Fibroblast of lung (primary cell): ENCODE measurements at places on chromosomes 4 and X. TPM values are rescaled to one million over a fixed set of nuclear protein-coding genes. Genes with fewer than 3 reads are reported as not detected.

GRCh38 chr4:95548738-95549245 lies at the start of gene UNC5C:
Gene UNC5C, minus strand, starts transcription at chr4:95548973.
- DNase-seq: peak; percentile 84
- no peaks in the 10 kb centered on the region for H3K36me3 ChIP-seq
- H3K4me1 ChIP-seq: peaks cover 2% of the 10 kb centered on the region

DNA sequence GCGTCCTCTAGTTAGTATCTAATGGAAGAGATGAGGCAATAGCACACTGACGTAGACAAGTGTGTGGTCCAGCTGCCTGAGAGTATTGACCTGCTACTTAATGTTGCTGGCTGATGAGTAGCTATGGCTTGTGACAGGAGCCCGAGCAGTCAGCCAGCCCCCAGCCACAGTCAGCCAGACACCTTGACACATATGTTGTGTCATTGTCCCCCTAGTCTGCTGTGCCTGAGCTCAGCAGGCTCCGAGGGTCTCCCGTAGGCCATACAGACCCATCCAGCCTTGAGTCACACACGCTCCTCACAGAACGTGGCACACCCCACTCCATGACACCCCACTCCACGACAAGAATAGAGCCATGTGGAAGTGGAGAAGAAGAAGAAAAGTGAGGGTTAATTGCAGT lies 362.1 kb downstream of the UNC5C start:
- H3K27ac ChIP-seq: no peak overlapping the region
- H3K36me3 ChIP-seq: no peaks in the 10 kb centered on the region
- H3K27me3 ChIP-seq: no peaks in the 10 kb centered on the region

- H3K4me3 ChIP-seq: no peak overlapping the region
- no peaks in the 10 kb centered on the region for H3K4me1 ChIP-seq
- no peaks in the 10 kb centered on the region for H3K27me3 ChIP-seq
- H3K36me3 ChIP-seq: no peaks in the 10 kb centered on the region
Observed at GRCh38 chr4:64727960-64728359, 318.7 kb upstream of the TECRL start.

GRCh38 chrX:130902446-130902782 lies 595 bp downstream of the ENOX2 start:
- H3K36me3 ChIP-seq: no peaks in the 10 kb centered on the region
- no peaks in the 10 kb centered on the region for H3K4me1 ChIP-seq
- DNase-seq: no peak
- H3K4me3 ChIP-seq: peak overlapping the region; percentile 59
- H3K27ac ChIP-seq: peak overlapping the region; percentile 34

DNA sequence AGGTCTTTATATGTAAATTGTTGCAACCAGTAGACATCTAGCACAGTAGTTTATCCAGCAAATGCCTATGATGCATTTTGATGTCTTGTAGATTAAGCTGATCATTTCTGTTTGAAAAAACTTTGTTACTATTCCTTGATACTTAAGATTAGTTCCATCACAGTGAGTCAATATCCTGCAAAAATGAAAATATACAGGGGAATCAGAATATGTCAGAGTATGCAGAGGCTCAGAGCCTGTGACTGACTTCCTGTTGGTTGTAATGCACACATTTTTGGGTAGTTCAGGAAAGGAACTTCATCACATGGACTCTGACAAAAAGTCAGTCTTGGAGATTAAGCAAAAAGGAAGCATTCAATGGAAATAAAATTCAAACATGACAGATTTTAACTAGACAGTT lies 815.5 kb downstream of the FAT4 start:
- no peak for DNase-seq
- H3K27me3 ChIP-seq: no peaks in the 10 kb centered on the region
- H3K36me3 ChIP-seq: no peaks in the 10 kb centered on the region
- no peaks in the 10 kb centered on the region for H3K4me1 ChIP-seq

- H3K36me3 ChIP-seq: no peaks in the 10 kb centered on the region
- H3K27ac ChIP-seq: no peak overlapping the region
- no peaks in the 10 kb centered on the region for H3K27me3 ChIP-seq
Observed at GRCh38 chrX:10512258-10512657, 108.1 kb downstream of the MID1 start.

DNA sequence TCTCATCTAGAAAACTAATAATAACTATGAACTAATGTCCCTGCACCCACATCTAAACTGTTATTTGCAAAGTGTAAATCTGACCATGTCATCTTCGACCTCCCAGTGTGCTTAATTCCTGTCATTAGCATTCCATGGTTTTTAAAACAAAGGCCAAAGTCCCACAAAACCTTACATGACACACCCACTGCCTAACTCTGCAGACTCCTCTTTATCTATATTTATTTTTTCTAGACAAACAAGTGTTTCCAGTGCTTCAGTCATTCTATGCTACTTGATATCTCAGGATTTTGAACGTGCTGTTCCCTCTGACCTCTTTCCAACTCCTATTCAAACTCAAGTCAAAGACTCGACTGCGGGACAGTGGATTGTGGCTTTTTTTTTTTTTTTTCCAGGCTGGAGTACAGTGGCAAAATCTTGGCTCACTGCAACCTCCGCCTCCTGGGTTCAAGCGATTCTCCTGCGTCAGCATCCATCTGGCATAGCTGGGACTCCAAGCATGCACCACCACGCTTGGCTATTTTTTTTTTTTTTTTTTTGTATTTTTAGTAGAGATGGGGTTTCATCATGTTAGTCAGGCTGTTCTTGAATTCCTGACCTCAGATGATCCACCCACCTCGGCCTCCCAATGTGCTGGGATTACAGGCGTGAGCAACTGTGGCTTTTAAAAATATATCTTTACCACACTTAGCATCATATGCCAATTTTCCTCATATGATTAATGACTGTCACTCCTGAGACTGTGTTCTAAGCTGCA lies 1511.0 kb downstream of the ARAP2 start:
- H3K36me3 ChIP-seq: no peaks in the 10 kb centered on the region
- no peak overlapping the region for H3K27ac ChIP-seq
- DNase-seq: no peak
- no peak overlapping the region for H3K4me3 ChIP-seq

DNA sequence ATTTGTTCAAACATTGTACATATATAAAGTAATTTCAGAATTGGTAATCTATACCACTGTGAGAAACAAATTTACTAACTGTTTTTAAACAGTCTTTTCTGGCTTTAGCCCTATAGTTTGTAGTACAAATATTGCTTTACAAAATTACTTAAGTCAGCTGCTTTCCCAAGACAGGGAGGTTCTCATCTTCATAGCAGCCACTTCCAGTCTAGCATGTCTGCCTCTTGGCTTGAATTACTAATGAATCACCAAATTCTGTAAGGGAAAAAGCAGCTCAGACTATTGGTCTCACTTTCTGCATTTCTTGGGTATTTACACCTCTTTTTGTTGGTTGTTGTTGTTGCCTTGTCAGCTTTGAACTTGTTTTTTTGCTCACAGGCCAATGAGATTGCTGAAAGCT lies 187.2 kb downstream of the NPFFR2 start:
- H3K27ac ChIP-seq: no peak overlapping the region
- no peaks in the 10 kb centered on the region for H3K27me3 ChIP-seq
- no peak overlapping the region for H3K4me3 ChIP-seq
- no peaks in the 10 kb centered on the region for H3K36me3 ChIP-seq

DNA sequence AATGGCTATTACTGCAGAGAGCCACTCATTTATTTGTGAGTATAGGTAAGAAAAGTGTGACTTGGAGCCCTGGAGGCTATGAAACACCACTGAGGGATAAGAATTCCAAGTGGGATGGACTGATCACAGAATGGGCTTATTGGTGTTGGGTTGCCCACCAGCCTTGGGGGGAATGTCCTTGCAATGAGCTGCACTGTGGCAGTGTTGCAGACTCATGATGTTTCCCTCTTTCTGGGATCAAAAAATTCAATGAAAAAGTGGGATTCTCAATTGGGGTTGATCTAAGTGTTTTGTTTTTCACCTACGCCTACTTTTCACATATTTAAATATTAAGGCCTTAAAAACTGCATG lies 1024.5 kb upstream of the PCDH10 start:
- no peaks in the 10 kb centered on the region for H3K27me3 ChIP-seq
- H3K4me1 ChIP-seq: no peaks in the 10 kb centered on the region
- no peak overlapping the region for H3K4me3 ChIP-seq
- DNase-seq: no peak

GRCh38 chrX:727738-728621 lies 97.4 kb downstream of the SHOX start:
- H3K27ac ChIP-seq: no peak overlapping the region
- no peak for DNase-seq
- H3K4me3 ChIP-seq: no peak overlapping the region
- H3K36me3 ChIP-seq: no peaks in the 10 kb centered on the region
- no peaks in the 10 kb centered on the region for H3K27me3 ChIP-seq

DNA sequence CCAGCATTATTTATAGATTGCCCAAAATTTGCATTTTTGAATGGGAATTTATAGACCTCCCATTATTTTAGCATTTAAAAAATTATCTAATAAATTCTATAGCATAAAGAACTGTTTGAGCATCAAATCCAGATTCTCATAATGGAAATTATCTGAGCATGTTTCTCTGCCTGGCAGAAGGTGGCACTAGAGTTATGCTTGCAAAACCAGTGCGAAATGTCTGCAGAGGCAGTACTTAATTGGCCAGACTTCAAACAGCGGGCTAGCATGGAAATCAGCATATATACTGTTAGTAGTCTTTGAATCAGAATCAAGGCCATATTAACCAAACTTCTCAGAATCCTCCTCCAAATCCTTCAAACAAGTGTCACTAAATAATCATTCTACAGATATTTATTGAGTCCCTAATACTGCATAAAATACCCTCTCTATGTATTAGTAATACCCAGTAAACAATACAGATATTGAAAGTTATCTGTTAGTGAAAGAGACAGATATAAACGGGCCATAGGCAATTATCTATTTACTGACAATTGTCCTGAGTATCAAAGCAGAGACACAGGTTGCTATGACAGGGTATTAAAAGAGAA lies 78.7 kb upstream of the DCLK2 start:
- no peaks in the 10 kb centered on the region for H3K4me1 ChIP-seq
- DNase-seq: peak; percentile 81
- H3K27me3 ChIP-seq: no peaks in the 10 kb centered on the region
- H3K4me3 ChIP-seq: no peak overlapping the region
- H3K36me3 ChIP-seq: no peaks in the 10 kb centered on the region
- no peak overlapping the region for H3K27ac ChIP-seq

DNA sequence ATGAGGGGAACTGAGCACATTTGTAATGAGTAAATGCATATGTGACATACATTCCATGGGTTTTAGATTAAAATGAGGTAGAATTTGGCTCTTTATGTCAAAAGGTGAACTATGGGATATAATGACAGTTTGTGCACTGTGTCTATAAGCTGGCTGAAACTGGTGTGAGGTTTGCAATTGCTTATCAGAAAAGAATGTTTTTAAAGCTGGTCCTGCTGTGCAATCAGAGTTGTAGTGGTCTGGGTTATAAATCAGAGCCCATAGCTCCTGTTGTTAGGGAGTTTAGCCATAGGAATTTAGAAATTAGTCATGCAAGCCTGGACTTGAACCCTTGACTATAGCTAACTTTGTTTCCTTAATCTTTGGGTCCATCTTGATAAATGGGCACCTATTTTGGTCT lies 23.1 kb upstream of the GATB start:
- H3K4me1 ChIP-seq: no peaks in the 10 kb centered on the region
- H3K27me3 ChIP-seq: peaks cover 2% of the 10 kb centered on the region
- no peaks in the 10 kb centered on the region for H3K36me3 ChIP-seq
- no peak overlapping the region for H3K4me3 ChIP-seq
- H3K27ac ChIP-seq: no peak overlapping the region
- DNase-seq: no peak

DNA sequence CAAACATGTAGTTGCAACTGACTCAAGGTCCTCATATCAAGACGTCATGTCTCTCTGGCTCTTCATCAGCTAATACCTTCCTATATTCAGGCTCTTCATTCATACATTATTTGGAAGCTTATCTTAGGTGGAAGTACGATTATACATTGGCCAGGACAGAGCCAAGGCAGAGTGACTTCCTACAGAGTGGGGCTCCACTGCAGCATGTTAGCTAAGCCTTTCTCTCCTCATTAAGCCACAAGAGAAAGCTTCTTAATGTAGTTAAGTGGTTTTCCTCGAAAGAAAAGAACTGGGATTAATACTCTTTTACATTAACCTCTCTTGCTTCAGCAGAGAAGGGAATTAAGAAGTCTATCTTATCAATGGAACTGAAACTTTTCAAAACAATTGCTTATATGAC lies 15.0 kb downstream of the C4orf33 start:
- DNase-seq: no peak
- H3K4me3 ChIP-seq: no peak overlapping the region
- no peaks in the 10 kb centered on the region for H3K27me3 ChIP-seq
- no peaks in the 10 kb centered on the region for H3K4me1 ChIP-seq
- H3K36me3 ChIP-seq: no peaks in the 10 kb centered on the region
- no peak overlapping the region for H3K27ac ChIP-seq

DNA sequence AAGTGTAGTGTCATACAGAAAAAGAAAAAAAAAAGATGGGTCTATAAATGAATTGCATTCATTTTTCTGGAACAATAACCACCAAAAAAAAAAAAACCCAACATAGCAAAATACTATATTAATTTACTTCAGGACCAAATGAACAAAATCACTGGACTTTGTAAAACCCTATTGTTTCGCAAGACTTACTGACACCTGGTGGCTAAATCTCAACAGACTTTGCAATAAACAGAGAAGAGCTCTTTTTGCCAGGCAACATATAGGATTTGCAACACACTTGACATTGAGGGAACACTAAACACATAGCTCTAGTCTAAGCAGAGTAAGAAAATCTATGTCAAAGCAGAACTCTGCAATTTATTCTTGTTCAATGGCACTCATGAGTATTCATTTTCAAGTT lies 990.2 kb downstream of the STPG2 start:
- H3K27ac ChIP-seq: no peak overlapping the region
- peak; percentile 12 for DNase-seq
- no peaks in the 10 kb centered on the region for H3K36me3 ChIP-seq
- no peaks in the 10 kb centered on the region for H3K27me3 ChIP-seq
- H3K4me1 ChIP-seq: no peaks in the 10 kb centered on the region

GRCh38 chr4:77950203-77950602 lies 87.6 kb downstream of the MRPL1 start:
- peak; percentile 36 for DNase-seq
- peaks cover 1% of the 10 kb centered on the region for H3K36me3 ChIP-seq

DNA sequence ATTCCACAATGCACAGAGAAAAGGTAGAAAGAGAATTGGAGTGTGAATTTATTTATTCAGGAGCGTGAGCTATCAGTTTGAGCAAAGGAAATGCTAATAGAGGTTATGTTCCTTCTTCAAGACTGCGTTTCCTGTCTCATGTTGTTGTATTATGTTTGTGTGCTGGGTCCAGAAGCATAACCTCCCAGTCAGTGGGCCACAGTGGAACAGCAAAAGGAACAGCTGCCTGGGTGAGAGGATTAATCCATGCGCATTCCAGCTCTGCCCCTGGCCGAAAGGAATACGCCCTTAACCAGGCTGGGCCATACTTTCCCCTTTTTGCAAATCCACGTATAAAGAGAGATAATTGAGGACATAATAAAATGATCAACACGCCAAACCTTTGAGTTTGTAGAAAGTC lies 32.4 kb upstream of the ARX start:
- no peaks in the 10 kb centered on the region for H3K27me3 ChIP-seq
- no peak overlapping the region for H3K27ac ChIP-seq
- no peaks in the 10 kb centered on the region for H3K36me3 ChIP-seq
- no peaks in the 10 kb centered on the region for H3K4me1 ChIP-seq
- H3K4me3 ChIP-seq: no peak overlapping the region

- no peaks in the 10 kb centered on the region for H3K4me1 ChIP-seq
- DNase-seq: no peak
- H3K4me3 ChIP-seq: no peak overlapping the region
- no peaks in the 10 kb centered on the region for H3K27me3 ChIP-seq
Observed at GRCh38 chrX:124373348-124373747, 27.0 kb downstream of the SH2D1A start.

The TMEM154 gene
- total RNA-seq: 0.50 and 0.77 TPM in 2 replicates

The NXF3 gene
- not detected in 2 replicates for total RNA-seq

The IL21 gene
- not detected in 2 replicates for total RNA-seq

The INTU gene
- 9.5 and 9.6 TPM in 2 replicates for total RNA-seq

The PAGE2B gene
- not detected in 2 replicates for total RNA-seq

The SLC49A3 gene
- total RNA-seq: 3.9 and 5.1 TPM in 2 replicates

The CT45A2 gene
- not detected in 2 replicates for total RNA-seq

The LAGE3 gene
- 13.4 and 20.5 TPM in 2 replicates for total RNA-seq

The NRK gene
- total RNA-seq: 0.50 and 0.77 TPM in 2 replicates
